ENCODE measurements at places on chromosomes 16 and 17. TPM values are rescaled to one million over a fixed set of nuclear protein-coding genes. Genes with fewer than 3 reads are reported as not detected.

The ANTKMT gene
- polyA plus RNA-seq: 15.5 TPM

The HSPB9 gene
- 0.24 TPM for polyA plus RNA-seq

The ZNF624 gene
- 8.1 TPM for polyA plus RNA-seq

The PIRT gene
- 0.06 TPM for polyA plus RNA-seq

The PRDM7 gene
- polyA plus RNA-seq: 0.76 TPM

The PRSS21 gene
- 0.25 TPM for polyA plus RNA-seq

The STX1B gene
- polyA plus RNA-seq: 0.38 TPM

The CES3 gene
- 5.1 TPM for polyA plus RNA-seq

The USP31 gene
- polyA plus RNA-seq: 8.7 TPM
